ENCODE measurements at places on chromosomes 7 and 10.

DNA sequence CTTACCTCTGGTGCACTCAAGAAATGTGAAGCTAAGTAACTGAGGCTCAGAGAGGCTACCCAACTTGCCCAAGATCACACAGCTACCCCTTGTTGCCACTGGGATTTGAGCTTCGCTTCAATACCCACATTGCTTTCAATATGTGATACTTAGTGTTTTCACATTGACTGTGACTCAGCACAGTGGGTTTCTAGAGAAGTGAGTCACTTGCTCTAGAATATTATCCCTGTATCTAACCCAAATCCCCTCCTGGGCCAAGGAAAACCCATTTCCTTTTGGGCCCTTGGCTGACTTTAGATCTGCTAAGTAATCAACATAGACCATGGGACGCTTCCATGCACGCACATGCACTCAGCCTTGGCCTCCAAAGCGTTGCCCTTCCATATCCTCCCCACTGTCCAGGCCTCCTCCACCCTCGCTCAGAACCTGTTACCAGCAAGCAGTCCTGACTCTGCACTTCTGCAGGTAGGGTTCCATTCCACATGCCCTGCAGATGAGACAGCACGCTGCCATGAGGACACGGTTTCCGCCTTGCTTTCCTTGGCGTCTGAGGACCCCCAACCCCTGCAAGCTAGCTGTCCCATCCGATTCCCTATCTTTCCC is 87.7 kb upstream of the CHST15 start:
- no peak for DNase-seq

GRCh38 chr7:125568799-125569198 is 639.2 kb upstream of the POT1 start:
- DNase-seq = no peak

GRCh38 chr10:59102394-59102793 is 74.0 kb upstream of the PHYHIPL start:
- no peak for DNase-seq

- no peak for DNase-seq
These were observed 760.0 kb downstream of the PHTF2 start for GRCh38 chr7:78558566-78558965.

DNA sequence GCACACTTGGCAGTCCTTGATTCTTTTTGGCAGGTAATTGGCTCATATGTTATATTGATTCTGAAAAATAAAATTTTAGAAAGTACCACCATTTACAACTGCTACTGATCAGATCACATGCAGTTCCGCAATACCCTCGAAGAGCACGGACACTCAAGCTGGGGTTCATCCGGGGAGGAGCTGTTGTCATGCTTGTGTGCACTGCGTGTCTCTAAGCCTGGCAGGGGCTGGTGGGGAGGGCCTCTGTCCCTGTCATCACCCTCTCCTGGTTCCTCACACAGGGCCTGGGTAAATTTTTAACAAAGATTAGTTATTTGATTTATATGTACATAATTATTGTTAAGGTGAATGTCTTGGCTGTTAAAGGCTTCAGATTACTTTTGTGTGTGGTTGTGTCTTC is 45.2 kb downstream of the TRRAP start:
- no peak for DNase-seq

- DNase-seq = no peak
These were observed 15.4 kb upstream of the CTTNBP2 start for GRCh38 chr7:117888627-117889026.

GRCh38 chr7:148481971-148482626 is 108.5 kb upstream of the C7orf33 start:
- no peak for DNase-seq

DNA sequence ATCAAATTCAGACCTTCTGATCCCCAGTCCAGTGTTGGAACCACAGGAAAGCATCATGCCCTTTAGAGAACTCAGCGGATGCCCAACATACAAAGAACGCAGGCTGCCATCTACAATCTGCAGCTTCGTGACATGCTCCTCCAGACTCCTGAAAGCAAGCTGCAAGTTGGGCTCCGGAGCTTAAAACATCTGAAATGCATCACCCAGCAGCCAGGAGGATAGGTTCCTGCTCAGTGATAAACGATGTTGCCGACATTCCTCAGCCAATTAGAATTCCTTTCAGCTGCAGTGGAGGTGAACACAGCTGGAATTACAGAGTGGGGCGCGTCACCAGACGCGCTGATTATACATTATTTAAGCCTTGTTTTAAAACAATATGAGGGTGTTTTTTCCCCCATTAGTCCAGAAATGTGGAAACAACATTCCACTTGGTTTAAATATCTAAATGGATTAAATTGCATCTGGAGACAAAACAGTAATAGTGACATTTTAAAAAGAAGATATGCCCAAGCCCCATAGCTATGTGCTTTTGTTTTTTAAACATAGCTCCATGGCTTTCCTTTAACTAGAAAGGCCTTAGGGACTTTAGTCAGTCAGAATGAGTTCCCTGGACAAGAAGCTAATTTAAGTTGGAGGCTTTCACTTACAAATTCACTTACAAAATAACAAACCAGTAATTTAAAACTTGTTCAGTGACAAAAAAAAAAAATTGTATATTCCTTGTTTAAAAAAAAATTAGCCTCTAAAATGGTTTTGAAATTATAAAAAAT is 6.3 kb downstream of the SMURF1 start:
- DNase-seq = no peak

DNA sequence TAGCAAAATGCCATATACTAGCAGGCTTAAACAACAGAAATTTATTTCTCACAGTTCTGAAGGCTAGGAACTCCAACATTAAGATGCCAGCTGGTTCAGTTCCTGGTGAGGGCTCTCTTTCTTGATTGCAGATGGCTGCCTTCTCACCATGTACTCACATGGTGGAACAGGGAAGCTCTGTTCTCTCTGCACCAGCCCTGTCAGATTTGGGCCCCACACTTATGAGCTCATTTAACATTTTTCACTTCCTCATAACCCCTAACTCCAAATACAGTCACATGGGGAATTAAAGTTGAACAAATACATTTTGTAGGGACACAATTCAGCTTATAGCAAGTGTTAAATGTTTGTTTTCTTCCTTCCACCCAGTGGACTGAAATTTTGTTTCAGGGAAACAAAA is 218.6 kb upstream of the TAC1 start:
- no peak for DNase-seq

DNA sequence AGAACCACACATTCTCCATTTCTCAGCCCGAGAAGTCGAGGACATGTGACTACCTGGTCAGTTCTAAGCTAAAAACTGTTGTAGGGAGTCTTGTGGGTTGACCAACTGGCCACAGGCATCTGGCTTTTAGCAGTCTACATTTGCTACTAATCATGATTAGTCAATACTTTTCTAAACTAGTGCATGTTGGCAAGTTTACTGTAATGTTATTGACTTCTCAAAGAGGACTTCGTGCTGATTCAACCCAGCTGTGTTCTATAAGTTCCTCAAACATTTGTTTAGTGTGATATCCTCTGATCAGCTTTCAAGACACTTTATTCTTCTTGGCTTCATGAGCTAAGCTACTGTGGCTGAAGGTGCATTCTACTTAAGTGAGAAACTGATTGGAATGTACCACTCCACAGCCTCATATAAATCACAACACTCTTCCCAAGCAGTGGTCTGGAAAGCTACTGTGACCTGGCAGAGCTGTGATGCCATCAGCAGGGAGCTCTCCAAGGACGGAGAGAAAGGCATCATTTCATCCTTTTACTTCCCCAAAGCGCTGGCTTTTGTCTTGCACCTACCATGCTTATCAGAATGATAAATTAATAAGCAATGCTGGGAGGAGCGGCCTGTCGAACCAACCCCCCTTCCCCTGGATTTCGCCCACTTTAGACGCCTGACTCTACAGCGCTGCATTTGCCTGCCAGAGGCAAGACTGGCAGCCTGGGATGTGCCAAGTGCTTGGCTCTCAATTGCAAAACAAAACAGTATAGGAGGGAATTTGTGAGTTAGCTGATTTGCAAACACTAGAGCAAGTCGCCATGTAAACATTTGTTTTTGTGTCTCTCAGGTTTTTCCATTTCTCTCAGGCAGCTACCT is 206.7 kb upstream of the PLXNA4 start:
- no peak for DNase-seq

DNA sequence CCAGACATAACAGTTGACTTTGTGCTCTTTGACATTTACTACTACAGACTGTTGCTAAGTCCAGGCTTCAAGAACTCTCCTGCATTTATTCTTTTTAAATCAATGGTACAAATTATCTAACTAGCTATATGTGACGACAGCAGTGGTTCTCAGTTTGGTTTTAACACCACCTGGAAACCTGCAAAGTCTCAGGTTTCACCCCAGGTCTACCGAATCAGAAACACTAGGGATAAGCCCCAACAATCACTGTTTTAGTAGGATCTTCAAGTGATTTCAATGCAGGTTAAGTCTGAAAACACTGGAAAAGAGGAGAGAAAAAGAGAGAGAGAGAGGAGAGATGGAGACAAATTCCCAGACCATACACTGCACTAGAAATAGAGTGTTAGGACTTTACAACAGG is 519.0 kb downstream of the PCDH15 start:
- DNase-seq = no peak

DNA sequence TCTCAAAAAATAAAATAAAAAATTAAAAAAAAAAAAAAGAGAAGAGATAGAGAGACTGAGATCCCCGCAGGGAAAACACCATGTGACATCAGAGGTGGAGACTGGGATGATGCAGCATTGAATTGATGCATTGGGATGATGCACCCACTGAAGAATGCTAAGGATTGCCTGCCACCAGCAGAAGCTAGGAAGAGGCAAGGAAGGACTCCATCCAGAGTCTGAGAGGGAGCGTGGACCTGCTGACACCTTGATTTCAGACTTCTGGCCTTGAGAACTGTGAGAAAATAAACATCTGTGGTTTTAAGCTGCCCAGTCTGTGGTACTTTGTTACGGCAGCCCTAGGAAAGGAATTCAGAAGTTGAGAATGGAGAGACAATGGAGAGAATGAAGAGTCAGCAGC is 89.8 kb upstream of the PRPS1L1 start:
- no peak for DNase-seq

GRCh38 chr7:134359787-134360432 is 43.2 kb upstream of the SLC35B4 start:
- DNase-seq = no peak

DNA sequence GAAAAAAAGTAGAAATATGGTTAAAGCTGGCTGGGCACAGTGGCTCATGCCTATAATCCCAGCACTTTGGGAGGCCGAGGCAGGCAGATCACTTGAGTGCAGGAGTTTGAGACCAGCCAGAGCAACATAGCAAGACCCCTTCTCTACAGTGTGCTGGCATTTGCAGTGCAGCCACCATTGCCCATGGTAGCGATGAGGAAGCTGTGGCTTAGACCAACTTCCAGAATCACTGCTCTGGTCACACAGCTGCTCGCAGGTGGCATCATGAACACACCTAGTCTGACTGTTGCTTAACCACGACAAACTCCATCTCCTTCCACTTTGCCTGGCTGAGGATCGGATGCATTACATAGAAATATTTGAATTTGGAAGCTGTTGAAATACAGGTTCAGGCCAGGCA is 137.1 kb downstream of the CUX1 start:
- no peak for DNase-seq

Measured in activated naive CD4-positive, alpha-beta T cell (primary cell).